ENCODE measurements at places on chromosomes 12 and 14. TPM values are rescaled to one million over a fixed set of nuclear protein-coding genes. Genes with fewer than 3 reads are reported as not detected.

PARPBP gene
- total RNA-seq: 7.8 TPM

ASB2 gene
- not detected for total RNA-seq

ORAI1 gene
- total RNA-seq: 19.1 TPM

FZD10 gene
- total RNA-seq: 0.04 TPM

EIF2S3B gene
- 4.6 TPM for total RNA-seq

ANKS1B gene
- not detected for total RNA-seq

ZDHHC22 gene
- not detected for total RNA-seq

FGF6 gene
- total RNA-seq: not detected

DACT1 gene
- under 0.01 TPM for total RNA-seq

CIPC gene
- total RNA-seq: 8.3 TPM

EFS gene
- total RNA-seq: 10.1 TPM

GALNT8 gene
- total RNA-seq: 0.23 TPM

CLEC9A gene
- not detected for total RNA-seq

GPR132 gene
- not detected for total RNA-seq

ADCY4 gene
- total RNA-seq: 0.23 TPM

HVCN1 gene
- 0.53 TPM for total RNA-seq

TAS2R20 gene
- 0.08 TPM for total RNA-seq

LRTM2 gene
- not detected for total RNA-seq

LRRC74A gene
- not detected for total RNA-seq

MED13L gene
- total RNA-seq: 37.6 TPM

PPFIA2 gene
- total RNA-seq: not detected

TESPA1 gene
- total RNA-seq: not detected

SHMT2 gene
- total RNA-seq: 338 TPM

PUS7L gene
- 13.0 TPM for total RNA-seq

PTPN6 gene
- 20.9 TPM for total RNA-seq

FGF23 gene
- total RNA-seq: not detected

TAS2R42 gene
- total RNA-seq: not detected

INSM2 gene
- total RNA-seq: not detected

CEBPE gene
- not detected for total RNA-seq

GOLGA3 gene
- total RNA-seq: 56.2 TPM

IFT81 gene
- 8.5 TPM for total RNA-seq

MBD6 gene
- total RNA-seq: 3.3 TPM

SCN8A gene
- total RNA-seq: 0.23 TPM

PRR4 gene
- total RNA-seq: 0.31 TPM

CHD8 gene
- 46.5 TPM for total RNA-seq

AHNAK2 gene
- 198 TPM for total RNA-seq

C12orf75 gene
- total RNA-seq: 164 TPM

TIMELESS gene
- total RNA-seq: 23.6 TPM

SRRM4 gene
- total RNA-seq: not detected

RTN1 gene
- not detected for total RNA-seq

TSPAN9 gene
- total RNA-seq: 12.5 TPM

PRPH gene
- 0.16 TPM for total RNA-seq

HOXC13 gene
- 6.0 TPM for total RNA-seq

FAM222A gene
- total RNA-seq: 0.72 TPM

OR2AP1 gene
- total RNA-seq: not detected

PTCSC3 gene
- total RNA-seq: not detected

PAH gene
- not detected for total RNA-seq

PMEL gene
- total RNA-seq: 1.8 TPM

PLXNC1 gene
- total RNA-seq: under 0.01 TPM

DLGAP5 gene
- total RNA-seq: 44.8 TPM

SLC6A15 gene
- total RNA-seq: 37.3 TPM

FLVCR2 gene
- not detected for total RNA-seq

SLC10A1 gene
- total RNA-seq: not detected

LBHD2 gene
- not detected for total RNA-seq
